ENCODE measurements at places on chromosomes 7 and 10.

DNA sequence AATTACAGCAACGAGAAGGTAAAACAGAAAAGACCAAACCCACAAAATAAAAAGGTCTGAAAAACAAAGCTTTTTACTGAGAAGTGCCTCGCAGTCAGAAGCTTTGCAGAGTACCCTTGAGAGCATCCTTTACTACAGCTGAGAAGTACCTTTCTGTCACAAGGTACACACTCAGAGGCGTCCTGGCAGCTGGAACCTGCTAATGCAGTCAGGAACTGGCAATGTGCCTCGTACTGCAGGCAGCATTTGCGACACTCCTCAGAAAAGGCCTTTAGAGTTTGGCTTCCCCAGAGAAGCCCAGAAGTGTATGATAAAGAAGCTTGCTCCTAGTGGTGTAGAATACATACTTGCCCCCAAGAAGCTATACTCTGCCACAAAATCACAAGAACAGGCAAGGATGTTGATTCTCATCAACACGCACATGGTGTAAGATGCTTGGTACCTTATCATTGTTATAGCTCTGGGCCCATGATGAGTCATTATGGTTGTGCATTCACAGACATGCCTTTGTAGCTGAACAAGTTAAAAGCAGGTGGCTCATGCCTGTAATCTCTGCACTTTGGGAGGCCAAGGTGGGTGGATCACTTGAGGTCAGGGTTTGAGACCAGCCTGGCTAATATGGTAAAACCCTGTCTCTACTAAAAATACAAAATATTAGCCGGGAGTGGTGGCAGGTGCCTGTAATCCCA, 2.0 kb upstream of the GTPBP4 start:
- DNase-seq: no peak

- no peak for DNase-seq
Measured at GRCh38 chr7:44162785-44163395, 21.8 kb upstream of the MYL7 start.

GRCh38 chr7:35512716-35513115, 182.2 kb downstream of the HERPUD2 start:
- DNase-seq: no peak

DNA sequence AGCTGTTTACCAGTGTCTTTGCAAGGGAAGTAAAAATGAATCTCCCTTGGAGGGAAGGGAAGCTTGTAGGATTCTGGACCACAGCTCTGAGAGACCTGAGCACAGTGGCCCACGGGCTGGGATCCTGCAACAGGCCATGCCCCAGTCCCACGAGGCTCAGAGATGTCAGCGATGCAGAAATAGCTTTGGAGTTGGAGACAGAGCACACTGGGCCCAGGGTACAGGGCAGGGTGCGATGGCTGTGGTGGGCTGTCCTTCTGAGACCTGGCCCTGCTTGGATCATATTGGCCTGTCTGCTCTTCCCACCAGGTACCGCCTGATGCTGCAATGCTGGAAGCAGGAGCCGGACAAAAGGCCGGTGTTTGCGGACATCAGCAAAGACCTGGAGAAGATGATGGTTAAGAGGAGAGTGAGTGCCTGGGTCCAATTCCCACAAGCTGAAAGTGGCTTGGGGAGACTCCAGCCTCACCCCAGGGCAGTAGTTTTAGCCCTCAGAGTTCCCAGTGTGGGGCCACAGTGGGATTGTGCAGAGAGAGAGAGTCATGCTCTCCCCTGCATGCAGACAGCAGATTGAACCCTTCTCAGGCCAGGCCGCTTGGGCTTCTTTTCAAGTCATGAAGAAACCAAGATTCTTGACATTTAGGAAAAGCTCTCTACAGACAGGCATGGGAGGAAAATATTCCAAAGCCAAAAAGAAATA, 13.5 kb upstream of the CSGALNACT2 start:
- DNase-seq: no peak

- DNase-seq: no peak
Measured at GRCh38 chr10:103731609-103732270, 123.6 kb downstream of the SH3PXD2A start.

- DNase-seq: no peak
Measured at GRCh38 chr10:34434119-34434594, 380.9 kb downstream of the PARD3 start.

DNA sequence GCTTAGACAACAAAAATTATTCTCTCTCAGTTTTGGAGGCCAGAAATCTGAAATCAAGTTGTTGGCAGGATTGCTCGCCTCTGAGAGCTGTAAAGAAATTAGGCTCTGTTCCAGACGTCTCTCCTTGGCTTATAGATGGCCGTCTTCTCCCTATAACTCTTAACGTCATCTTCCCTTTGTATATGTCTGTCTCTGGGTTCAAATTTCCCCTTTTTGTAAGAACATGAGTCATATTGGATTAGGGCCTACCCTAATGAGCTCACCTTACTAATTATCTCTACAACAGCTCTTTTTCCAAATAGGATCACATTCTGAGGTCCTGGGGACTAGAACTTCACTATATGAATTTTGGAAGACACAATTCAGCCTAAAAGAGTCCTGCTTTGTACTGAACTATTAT, 22.4 kb downstream of the GALNTL5 start:
- no peak for DNase-seq

- no peak for DNase-seq
Measured at GRCh38 chr10:100146875-100147650, 38.8 kb downstream of the ERLIN1 start.

- no peak for DNase-seq
Measured at GRCh38 chr7:156816943-156817572, 75.9 kb downstream of the LMBR1 start.

GRCh38 chr10:132397671-132398565, 918 bp downstream of the PWWP2B start:
- DNase-seq: peak; percentile 29

GRCh38 chr10:19658131-19658530, 158.1 kb upstream of the PLXDC2 start:
- no peak for DNase-seq

- no peak for DNase-seq
Measured at GRCh38 chr10:78202386-78202785, 168.7 kb downstream of the RPS24 start.

GRCh38 chr7:27031289-27032172, 64.3 kb downstream of the HOXA1 start:
- DNase-seq: no peak

GRCh38 chr10:101617102-101617823, 29.1 kb downstream of the DPCD start:
- no peak for DNase-seq

- DNase-seq: no peak
Measured at GRCh38 chr10:102467971-102468438, 16.7 kb upstream of the C10orf95 start.

GRCh38 chr10:75774783-75775490, 343.5 kb downstream of the LRMDA start:
- DNase-seq: no peak

GRCh38 chr7:31825576-31825975, 138.6 kb downstream of the PPP1R17 start:
- DNase-seq: no peak

GRCh38 chr7:55526770-55527169, 45.5 kb downstream of the VOPP1 start:
- DNase-seq: no peak

DNA sequence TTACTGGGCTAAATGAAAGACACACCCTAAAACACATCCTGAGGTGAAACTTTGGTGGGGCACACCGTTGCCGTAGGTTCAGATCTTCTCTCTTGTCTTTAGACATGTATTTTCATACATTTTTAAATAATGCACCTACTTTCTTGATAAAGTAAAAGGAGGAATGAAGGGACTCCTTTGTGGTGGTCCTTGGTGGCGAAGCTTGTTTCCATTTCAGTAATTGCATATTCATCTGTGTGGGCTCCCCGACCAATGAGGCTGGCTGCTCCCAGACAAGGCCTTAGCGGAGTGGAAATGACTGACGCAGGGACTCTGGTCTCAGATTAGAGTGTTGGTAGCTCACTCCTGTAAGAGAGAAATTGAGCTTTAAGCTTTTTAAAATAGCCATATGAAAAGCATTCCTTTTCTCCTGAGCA, 815 bp downstream of the CCSER2 start:
- DNase-seq: peak; percentile 69

GRCh38 chr7:38535073-38535472, 96.1 kb downstream of the AMPH start:
- DNase-seq: no peak

DNA sequence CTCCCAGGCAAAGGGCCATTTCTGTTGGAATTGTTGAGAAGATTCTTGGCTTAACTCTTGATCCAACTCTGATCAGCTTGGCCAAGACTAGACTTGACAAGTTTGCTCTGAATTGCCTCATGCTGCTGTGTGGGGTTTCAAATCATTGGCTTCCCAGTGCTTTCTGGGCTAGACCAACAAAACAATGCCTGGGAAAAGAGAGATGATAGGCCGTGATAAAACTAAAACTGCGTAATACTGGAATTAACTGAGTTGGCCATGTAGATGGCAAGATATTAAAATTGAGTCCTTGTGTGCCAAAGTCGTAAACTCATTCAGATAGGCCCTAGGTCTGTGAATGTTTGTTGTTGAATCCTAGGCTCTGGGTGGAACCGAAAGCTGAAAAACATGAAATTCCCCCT, 222.6 kb downstream of the MGMT start:
- DNase-seq: no peak

GRCh38 chr7:120064565-120064964, 208.4 kb upstream of the KCND2 start:
- DNase-seq: no peak

- DNase-seq: no peak
Measured at GRCh38 chr7:27651702-27652101, 11.0 kb downstream of the HIBADH start.

DNA sequence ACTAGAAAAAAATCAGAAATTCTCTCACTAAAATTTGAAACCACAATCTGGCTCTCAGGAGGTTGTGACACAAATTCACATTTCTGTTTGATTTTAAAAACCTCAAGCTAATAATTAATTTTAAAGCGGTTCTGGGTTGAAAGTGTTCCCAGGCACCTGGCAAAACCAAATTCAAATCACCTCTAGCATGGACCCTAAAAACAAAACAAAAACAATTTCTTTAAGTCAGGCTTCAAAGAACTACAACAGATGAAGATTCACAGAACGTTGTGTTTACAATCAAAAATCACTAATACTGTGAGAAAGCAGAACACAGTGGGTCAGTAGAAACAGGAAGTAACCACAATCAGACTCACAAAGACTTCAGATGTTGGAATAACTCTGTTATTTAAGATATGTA, 7.2 kb upstream of the RELN start:
- DNase-seq: no peak

DNA sequence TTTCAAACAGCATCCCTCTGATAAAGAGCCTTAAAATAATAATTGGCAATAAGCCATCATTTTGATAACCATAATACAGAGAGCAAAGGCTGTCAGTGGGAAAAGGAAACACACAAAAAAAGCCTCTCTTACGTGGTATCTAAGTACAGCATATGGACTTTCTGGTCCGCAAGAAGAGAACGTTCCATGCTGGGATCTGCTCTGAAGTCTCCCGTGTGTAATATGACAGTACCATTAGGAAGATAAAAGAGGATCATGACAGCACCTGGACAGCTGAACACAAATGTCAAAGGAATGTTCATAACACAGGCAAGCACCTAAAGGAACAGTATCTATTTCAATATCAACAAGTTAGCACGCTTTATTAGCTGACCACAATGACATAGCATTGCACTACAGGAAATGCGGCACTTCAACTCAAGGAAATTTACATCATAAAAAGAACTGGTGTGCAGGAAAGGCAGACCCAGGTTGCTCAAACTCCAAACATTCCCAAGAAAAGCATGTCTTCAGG, 9.9 kb downstream of the DCLRE1A start:
- no peak for DNase-seq

GRCh38 chr10:5497948-5498730, 1.2 kb downstream of the CALML5 start:
- DNase-seq: no peak

DNA sequence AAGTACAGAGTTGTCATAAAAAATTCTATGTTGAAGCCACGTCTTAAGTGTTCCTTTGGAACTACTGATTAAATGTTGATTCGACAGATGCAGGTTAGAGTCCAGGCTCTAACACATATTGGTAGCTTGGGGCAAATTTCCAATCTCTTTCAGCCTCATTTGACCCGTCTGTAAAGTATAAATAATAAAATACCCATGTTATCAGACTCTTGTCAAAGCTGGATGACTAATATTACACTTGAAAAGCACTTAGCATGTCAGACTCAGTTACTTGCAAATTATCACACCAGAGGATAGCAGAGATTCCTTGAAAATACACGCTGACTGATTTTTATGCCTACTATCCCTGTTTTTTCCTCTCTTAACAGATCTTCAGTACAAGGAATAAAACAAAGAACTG, 18.1 kb upstream of the MACC1 start:
- DNase-seq: no peak

DNA sequence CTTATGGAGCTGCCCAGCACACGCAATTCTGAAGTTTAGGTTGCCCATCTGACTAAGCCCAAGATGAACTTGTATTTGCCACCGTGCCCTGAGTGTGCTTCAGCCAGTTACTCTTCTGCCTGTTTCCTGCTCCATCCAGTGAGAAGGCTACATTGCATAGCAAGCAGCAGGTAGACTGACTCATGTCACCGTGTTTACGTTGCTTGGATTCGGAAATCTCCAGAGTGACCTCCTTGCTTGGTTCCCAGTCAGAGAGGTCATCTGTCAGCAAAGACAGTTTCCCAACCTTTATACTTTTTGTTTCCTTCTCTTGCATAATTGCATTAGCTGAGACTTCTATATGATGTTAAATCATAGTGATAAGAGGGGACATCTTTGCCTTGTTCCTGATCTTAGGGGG, 30.9 kb downstream of the NACAD start:
- DNase-seq: no peak

- DNase-seq: no peak
Measured at GRCh38 chr7:140533394-140533872, 54.1 kb upstream of the MKRN1 start.

DNA sequence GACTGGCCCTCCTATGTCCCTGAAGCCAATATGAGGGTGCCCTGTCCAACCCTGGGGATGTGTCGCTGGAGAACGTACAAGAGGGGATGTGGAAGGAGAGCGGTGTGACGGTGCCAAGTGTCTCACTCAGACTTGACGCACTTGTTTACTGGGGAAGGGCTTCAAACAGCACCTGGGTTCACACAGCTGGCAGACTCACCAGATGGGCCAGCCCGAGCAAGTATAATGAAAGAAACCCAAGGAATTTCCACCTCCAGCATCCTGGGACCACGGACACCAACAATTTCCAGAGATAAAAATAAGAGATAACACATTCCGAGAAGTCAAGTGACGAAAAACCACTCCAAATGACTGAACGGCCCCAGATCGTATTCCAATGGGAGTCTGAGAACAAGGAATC, 5.3 kb downstream of the ATP5MF start:
- DNase-seq: no peak

- DNase-seq: no peak
Measured at GRCh38 chr7:114444196-114444595, 29.6 kb downstream of the FOXP2 start.

GRCh38 chr10:46220187-46220586, 66.6 kb upstream of the ANTXRL start:
- DNase-seq: no peak

- no peak for DNase-seq
Measured at GRCh38 chr10:46226232-46226631, 60.6 kb upstream of the ANTXRL start.

Measured in stimulated activated naive CD4-positive, alpha-beta T cell treated with Interleukin-2 at 50 U/mL for 16 hours (primary cell).